ENCODE measurements at places on chromosomes 1 and 21.
A peak's percentile ranks its signal among the peaks of the same experiment; 100 is the strongest.

- DNase-seq: no peak
Measured at GRCh38 chr1:200490183-200490582, 80.3 kb upstream of the ZNF281 start.

- no peak for DNase-seq
Measured at GRCh38 chr1:190759807-190760206, 282.1 kb upstream of the BRINP3 start.

DNA sequence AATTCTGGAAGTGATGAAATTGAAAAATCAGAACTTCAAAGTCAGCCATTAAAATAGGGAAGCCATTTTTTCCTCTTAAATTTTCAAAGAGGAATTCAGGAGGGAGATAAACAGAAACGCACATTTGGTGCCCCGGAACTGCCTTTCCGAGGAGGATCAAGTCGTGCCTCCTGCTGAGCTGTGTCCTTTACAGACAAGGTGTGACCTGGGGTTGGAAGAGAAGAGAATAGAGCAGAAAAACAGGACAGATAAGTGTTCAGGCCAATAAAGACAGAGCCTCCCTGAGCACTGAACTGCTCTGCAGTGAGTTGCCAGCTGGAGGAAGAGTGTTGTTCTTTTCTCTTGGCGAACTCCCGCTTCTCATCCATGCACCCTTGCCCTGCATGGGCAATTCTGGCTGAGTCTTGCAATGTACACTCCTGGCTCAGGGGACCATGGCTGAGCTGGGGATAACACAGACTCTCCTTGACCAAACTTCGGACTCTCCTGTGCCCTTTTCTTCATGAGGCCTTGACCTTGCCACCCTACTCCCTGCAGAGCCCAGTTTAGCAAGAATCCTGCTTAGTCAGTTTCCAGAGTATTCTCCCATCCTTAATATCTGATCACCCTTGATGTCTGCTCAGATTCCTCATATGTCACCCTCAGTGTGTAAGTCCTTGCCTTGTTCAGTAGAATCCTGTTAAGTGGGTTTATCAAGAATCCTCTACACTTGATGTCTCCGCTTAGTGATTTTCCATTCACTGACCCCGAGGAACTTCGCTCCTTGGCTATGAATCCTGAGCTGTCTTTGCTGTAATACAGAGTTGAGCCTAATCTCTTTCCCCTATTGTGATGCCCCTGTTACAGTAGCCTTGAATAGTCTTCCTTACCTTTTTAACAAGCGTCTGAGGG, 1.3 kb upstream of the MTARC1 start:
- no peak for DNase-seq

DNA sequence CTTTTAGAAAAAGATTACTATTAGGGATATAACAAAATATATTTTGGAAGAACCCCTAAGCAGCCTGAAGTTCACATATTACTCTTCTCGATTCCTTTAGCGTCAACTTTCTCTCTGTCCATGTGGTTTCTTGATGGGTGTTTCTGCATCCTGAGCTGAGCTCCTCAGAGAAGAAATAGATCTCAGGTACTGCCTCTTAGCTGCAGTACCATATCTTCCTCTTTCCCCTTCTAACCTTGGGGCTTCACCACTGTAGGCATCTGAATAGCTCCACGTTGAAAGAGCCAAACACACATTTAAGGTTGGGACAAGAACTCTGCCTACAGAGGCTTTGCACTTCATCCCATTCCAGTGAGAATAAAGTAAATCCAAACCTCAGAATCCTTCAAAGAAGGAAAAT, 59.2 kb downstream of the SAMSN1 start:
- no peak for DNase-seq

GRCh38 chr1:57882072-57882471, 458.2 kb upstream of the DAB1 start:
- DNase-seq: no peak

DNA sequence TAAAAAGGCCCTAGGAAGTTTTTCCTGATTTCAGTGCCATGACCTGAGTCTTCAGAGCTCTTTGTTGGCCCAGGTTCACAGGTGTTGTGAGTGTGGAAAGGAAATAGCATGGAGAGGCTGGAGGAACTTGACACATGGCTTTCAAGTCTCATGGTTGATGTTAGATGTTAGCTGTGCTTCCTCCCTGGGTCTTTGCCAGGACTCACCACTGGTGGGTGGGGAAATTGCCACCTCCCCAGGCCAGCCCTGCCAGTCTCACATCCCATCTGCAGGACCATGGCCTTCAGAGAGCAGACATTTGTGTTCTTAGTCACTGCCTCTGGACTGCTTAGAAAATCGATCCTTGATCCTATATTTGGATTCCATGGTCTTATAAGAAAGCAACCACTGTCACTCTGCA, 383.2 kb downstream of the DISC1 start:
- DNase-seq: no peak

DNA sequence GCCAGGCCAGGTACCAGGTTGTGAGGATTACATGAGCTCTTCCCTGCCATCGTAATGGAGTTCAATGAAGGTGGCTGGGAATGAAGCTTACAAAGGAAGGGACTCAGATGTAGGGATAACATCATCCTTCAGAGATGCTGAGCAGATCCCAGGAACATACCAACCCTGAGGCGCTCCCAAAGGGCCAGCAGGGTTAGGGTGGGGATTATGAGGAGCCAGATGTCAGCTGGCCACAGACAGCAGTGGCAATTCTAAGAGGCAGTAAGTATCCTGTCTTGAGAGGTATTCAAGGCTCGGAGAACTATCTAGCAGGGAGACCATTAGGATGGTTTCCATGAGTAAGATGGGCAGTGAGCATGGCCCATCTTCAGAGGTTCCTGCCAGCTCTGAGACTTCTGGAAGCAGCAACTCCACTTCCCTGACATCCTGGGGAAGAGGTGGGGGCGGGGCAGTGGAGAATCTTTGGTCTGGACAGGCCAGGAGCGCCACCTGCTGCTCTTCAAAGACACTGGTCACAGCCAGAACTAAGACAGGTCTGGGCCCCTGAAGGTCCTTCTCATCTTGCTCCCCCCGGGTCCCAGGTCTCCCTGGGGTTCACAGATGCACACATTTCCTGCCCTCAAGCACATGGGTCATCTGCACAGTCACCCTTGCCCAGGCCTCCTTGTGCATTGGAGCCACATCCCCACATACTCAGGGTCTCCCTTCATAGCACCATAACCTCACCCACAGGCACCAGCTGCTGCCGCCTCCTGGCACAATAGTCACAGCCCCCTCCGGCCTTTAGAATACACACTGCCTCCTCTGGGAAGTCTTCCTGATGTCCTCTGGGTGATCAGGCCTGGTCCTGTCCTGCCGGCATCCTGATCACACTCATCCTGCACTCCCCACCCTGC, 2.7 kb upstream of the SDC3 start:
- DNase-seq: peak; percentile 39

- no peak for DNase-seq
Measured at GRCh38 chr1:3198371-3199271, 129.6 kb downstream of the PRDM16 start.

DNA sequence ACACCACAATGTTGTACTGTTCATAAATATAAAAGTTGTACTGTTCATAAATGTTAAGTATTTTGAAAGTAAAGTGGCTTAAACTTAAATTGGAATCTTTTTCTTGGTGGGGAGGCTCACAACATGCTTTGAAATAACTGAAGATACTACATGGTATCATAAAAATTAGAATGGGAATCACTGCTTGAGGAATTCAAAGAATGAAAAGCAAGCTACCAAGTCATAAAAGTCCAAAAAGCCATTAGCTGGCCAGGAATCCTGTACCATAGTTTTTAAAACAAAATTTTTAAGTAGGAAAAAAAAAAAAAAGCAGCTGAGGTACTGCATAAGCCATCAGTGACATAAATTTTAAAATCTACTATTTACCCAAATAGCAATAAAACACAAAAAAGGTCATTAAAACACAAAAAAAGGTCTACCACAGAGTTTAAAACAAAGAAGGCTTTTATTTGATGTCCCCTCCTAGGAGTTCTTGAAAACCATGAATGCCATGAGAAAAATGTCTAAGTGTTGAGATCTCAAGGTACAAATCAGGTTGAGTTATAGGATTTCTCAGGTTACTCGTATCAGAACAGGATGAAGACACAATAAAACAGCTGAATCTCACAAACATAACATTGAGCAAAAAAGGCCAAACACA, 8.6 kb downstream of the ZZZ3 start:
- no peak for DNase-seq

GRCh38 chr1:26786437-26787380, 1.0 kb upstream of the PIGV start:
- DNase-seq: no peak

- no peak for DNase-seq
Measured at GRCh38 chr1:6860401-6860800, 75.1 kb downstream of the CAMTA1 start.

- no peak for DNase-seq
Measured at GRCh38 chr1:31881688-31882000, 56.5 kb downstream of the PTP4A2 start.

- no peak for DNase-seq
Measured at GRCh38 chr1:204014336-204014735, 58.6 kb upstream of the SOX13 start.

DNA sequence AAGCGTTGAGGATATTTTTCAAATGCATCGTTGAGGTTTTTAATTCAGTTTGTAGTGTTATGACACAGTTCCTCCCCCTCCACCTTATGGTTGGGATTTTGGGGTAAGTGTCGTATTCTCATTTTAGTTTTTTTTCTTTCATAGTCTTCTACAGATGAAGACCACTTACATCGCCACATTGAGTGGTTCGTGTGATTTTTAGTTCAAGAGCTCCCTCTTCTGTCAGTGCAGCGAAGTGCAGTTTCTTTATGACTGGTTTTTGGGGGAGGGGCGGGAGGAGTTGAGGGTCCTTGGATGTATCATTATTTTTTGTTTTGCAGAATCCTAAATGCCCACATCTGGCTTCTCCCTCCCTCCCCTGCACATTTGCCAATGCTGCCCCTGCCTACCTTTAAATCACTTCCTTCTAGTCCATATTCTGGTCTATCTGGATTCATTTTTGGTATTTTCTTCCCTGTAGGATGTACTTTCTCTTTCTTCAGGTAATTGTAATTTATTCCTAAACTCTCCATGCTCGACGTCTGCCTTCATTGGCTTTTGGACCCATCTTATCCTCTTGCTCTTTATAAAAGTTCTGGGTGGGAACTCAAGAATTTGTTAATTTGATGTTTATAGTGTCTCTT, 433.1 kb downstream of the CAMTA1 start:
- DNase-seq: no peak

- no peak for DNase-seq
Measured at GRCh38 chr1:171019971-171020370, 70.7 kb upstream of the FMO3 start.

GRCh38 chr1:25971066-25971810, 26.6 kb downstream of the PAFAH2 start:
- no peak for DNase-seq

DNA sequence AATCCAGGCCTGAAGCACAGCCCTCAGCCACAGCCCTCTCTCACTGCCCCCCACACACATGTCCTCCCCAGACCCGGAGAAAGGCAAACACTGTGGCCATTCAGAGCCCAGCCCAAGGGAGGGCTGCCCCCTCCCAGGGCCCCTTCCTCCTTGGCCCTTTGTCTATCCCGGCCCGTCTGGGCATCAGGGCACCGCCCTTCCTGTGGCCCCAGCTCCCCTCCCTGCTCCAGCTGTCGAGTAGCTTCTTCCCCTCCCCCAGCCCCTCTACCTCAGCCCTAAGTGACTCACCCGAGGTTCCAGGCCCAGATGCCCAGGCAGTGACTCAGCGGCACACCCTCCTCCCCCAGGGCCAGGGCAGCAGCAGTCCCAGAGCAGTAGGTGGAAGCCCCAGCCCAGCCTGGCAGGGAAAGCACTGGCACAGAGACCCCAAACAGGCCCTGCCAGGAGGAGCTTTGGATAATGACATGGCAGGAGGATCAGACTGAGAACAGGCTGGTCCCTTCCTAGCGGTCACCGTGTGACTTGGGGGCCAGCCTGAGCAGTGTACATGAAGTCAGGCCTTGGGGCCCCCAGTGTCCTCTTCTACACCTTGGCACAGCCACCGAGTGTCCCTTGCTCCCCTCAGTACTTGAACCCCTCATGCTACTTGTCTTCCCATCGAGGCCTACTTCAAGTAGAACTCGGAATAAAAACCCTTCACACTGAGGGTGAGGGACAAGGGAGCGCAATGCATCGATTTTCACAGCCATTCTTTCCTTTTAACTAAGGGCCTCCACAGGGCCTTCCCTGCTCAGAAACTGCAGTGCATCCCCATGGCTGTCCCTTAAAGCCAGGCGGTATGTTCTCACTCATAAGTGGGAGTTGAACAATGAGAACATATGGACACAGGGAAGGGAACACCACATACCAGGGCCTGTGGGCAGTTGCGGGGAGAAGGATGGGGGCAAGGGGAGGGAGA, 1.0 kb upstream of the S100A2 start:
- no peak for DNase-seq
